ENCODE measurements at places on chromosomes 7 and 10.
A peak's percentile ranks its signal among the peaks of the same experiment; 100 is the strongest.

- peak; percentile 33 for DNase-seq
Measured at GRCh38 chr10:89301721-89302445, at the start of gene IFIT2. TSS of gene IFIT2 (plus strand) at chr10:89302046. CDS start at chr10:89302124, 78 bp downstream.

DNA sequence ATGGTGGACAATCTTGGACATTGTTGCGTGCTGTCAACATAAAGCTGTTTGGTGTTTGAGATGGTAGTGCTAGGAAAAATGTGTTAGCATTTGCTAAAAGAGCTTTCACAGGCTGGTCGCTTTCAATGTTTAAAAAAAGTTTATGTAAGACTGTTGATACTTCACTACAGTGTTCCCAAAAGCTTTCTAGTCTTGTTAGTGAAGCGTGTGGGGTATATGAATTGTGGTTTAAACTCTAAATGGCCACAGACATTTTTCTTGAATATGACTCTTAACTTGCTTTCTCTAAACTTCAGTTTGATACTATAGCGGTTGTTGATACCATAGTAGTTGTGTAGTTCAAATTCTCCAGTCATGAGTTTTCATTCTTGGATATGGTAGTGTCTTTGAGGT, 44.9 kb downstream of the MCU start:
- DNase-seq = no peak

DNA sequence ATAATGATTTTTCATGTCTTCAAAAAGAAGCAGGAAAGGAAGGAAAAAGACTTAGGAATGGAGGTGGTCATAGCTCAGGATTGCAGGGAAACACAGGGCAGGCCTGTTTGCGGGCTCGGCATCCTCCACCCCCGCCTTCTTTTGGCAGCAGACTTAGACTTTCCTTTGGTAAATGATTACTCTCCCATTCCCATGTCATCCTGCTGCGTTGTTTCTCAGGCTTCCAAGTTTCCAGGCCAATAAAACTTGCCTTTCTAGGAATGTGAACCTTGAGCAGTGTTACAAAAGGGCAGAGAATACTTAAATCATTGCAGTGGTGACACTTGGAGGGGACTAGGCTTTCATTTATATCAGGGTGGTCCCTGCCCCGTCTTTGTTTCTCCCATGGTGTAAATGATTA, 34.0 kb upstream of the DGKB start:
- DNase-seq = no peak

- DNase-seq = no peak
Measured at GRCh38 chr7:15862781-15863165, 176.3 kb upstream of the MEOX2 start.

DNA sequence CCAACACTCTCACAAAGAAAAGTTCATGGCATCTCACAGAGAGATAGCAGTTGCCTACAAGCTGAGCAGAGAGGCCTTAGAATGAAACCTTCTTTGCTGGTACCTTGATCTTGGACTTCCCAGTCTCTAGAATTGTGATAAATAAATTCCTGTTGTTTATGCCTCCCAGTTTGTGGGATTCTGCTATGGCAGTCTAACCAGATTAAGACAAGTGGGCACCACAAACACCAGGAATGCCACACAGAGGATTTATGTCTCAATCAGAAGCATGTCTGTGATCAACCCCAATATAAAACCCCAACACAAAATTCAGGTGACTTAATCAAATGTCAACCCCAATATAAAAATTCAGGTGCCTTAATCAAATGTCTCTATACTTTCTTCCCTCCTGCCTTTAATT, 581.3 kb downstream of the XPNPEP1 start:
- DNase-seq = no peak

GRCh38 chr10:15751046-15751445, 31.3 kb upstream of the ITGA8 start:
- no peak for DNase-seq

GRCh38 chr7:41887416-41887815, 184.5 kb upstream of the INHBA start:
- DNase-seq = no peak

GRCh38 chr10:86599041-86599440, 55.3 kb upstream of the OPN4 start:
- DNase-seq = no peak

GRCh38 chr7:28201131-28201530, 20.5 kb upstream of the JAZF1 start:
- DNase-seq = no peak

DNA sequence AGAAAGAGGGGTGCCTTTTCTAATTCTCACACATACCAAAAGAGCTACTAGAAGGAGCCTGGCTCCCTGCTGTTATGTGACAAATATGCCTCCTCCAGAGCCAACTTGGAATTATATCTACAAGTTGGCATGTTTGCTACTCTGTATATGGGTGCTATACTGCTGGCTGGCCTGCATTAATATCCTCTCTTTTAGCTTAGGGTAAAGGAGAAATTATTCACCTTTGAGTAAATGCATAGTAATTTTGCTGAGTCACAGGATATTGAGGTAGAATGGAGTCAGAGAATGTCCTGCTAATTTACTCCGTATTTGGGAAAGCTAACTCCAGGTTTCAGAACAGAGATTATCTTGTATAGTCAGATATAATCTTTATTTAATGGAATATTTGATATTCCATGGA, 24.2 kb upstream of the LIPN start:
- DNase-seq = no peak

DNA sequence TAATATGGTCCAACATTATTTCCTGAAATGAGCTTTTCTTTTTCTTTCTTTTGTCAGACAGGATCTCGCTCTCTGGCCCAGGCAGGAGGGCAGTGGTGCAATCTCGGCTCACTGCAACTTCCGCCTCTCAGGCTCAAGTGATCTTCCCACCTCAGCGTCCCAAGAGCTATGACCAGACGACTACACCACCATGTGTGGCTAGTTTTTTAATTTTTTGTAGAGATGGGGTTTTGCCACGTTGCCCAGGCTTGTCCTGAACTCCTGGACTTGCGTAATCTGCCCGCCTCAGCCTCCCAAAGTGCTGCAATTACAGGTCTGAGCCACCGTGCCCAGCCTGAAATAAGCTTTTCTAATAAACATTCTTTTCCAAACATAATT, 48.6 kb downstream of the CUL2 start:
- no peak for DNase-seq

- no peak for DNase-seq
Measured at GRCh38 chr7:134896073-134896472, 90.2 kb upstream of the AGBL3 start.

- no peak for DNase-seq
Measured at GRCh38 chr10:112539340-112539739, 92.3 kb downstream of the VTI1A start.

GRCh38 chr10:114359041-114359952, 45.0 kb downstream of the AFAP1L2 start:
- DNase-seq = no peak

GRCh38 chr7:40840990-40841389, 706.2 kb downstream of the SUGCT start:
- DNase-seq = no peak

GRCh38 chr10:95266674-95267095, 24.1 kb downstream of the PDLIM1 start:
- peak; percentile 31 for DNase-seq

Measured in GM19239 (cell line).